ENCODE measurements at places on chromosomes 2 and 18. TPM values are rescaled to one million over a fixed set of nuclear protein-coding genes. Genes with fewer than 3 reads are reported as not detected.

FAM117B gene
- 6.9 TPM for total RNA-seq

DNA sequence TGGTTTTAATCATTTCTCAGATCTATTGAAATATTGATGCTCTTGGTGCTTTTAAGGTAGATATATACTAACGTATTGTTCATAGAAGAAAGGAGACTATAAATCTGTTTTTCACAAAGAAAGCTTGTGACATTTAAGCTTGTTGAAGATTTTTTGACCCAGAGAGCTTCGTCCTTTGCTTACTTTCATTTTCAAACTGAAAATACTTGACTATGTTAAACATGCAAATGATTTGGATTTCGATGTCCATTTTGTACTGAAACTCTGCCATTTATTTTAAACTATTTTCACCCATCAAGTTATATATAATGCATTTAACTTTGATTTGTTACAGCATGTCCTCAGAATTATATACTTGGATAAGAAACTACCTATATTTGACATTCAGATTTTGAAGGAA, 85.2 kb downstream of the SLC4A10 start:
- DNase-seq, result no peak

DNA sequence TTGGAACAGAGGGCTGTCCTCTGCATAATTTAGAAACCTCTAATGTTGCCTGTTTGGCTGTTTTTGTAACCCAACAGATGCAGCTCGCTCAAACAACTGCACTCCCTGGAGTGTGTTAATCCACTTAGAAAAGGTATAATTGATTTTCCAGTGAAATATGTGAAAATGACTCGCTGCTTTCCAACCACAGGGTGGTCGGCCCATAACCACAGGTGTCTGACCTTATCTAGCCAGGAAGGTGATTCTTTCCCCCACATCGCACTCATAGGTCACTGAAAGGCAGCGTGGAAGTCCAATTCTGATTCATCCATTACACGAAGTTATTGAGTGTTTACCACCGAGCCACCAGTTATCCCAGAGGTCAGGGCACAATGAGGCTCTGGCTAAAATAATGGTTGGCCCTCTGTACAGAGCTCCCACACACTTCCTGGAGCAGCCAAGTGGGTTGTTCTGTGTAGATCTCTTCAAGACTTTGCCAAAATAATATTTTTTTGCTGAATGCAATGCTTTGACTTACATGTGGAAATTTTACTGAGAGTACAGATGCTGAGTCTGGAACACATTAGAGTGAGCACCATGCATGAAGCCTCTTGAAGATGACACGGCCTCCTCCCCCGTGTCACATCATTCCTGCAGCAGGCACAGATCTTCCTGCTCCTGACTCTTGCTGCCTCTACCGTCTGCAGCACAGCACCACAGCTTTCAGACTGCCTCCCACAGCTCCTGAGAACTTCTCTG, 396.2 kb downstream of the ZNF516 start:
- DNase-seq, result no peak

DUSP2 gene
- 3.6 TPM for total RNA-seq

DNA sequence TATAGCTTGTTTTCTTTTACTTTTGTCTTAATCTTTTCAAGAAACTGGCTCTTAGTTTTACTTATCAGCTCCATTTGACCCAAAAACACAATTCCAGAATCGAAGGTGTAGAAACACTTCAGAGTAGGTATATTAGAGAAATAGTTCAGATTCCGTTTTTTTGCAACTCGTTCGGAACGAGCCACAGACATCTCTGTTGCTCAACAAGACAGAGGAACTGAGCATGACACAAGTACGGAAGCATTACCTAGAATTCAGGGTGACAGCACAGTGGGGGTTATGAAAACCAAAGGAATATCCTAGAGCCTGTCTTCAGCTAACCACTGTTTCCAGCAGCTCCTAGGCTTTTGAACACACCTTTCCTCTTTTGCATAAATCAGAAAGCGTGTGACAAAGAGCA, 5.0 kb downstream of the HRH4 start:
- DNase-seq, result no peak

SLC38A11 gene
- not detected for total RNA-seq

DNA sequence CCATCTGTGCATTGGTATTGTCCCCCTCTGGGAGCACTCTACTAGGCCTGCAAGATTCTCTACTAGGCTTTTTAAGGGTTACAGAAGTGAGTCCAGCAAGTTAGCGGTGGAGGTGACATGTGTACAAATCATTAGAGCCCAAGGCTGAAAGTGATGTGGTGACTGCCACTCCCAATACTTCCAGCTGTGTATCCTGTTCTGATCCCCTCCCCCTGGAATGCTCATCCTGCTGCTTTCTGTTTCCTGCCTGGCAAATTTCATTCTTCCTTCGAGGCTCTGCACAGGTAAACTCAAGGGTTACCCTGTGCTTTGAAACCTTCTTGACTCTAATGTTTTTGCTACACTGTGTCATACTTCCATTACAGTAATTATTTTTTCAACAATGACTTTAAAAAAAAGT, 258.5 kb upstream of the REV1 start:
- DNase-seq, result no peak

GRCh38 chr2:169980001-169980400, 152.7 kb downstream of the UBR3 start:
- DNase-seq, result no peak

GRCh38 chr18:77057006-77057395, 75.6 kb downstream of the MBP start:
- no peak for DNase-seq

DNA sequence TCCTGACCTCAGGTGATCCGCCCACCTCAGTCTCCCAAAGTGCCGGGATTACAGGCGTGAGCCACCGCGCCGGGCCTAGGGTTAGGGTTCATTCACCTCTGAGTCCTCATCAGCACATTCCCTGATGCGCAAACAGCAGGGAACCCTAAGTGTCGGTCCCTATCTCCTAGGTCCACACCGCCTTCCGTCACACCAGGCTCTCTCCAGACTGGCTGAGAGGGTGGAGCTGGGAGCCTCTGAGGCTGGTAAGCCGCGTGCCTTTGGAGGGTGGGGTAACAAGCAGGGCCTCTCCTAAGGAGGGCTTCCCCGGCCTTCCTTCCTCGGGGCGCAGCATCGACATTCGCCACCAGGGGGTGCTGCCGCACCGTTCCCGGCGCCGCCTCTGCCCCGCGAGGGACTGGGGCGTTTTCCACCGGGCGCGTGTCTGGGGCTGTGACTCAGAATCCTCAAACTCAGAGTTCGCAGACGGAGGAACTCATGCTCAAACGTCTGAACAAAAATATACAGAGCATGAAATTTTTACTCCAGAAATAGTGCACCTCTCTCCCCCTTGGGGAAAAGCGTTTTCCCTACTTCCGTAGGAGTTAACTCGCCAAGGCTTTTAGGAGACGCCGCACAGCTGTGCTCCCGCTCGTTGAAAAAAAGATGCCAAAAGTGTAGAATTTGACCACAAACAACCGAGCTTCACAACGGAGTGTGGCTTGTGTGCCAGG, 63.9 kb upstream of the ASAP2 start:
- peak; percentile 95 for DNase-seq

HAAO gene
- total RNA-seq, result 5.9 TPM

DNA sequence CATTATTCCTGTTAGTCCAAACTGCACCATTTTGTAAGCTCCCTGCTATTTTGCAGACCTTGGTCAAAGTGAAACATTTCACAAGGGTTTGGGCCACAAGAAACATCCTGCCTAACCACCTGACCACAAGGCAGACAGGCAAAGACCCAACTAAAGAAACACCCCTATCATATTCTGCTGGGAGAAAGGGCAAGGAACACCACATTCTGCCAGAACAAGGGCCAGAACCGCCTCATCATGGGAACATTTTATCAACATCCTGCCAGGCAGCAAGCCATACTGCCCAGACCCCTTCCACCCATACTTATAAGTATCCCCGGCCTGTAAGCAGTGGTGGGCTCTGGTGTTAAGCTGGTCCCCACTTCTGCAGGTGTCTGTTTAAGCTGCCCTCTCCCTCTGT, 12.0 kb upstream of the RAB31 start:
- DNase-seq, result no peak

CNDP1 gene
- not detected for total RNA-seq

SERPINB13 gene
- total RNA-seq, result not detected

DNA sequence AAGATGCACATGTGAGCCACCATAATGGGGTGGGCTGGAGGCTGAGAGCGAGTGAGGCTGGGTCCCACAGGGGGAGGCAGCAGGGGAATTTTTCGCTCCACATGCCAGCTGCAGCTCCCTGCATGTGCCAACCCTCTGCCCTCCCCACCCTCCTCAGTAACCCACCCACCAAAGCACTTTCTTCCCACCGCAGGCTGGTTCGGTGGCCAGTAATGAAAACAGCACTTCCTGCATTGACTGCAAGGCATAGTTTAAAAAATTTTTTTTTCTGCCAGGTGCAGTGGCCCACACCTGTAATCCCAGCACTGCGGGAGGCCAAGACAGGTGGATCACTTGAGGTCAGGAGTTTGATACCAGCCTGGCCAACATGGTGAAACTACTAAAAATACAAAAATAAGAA, 147.5 kb upstream of the TTC39C start:
- DNase-seq, result no peak

DNA sequence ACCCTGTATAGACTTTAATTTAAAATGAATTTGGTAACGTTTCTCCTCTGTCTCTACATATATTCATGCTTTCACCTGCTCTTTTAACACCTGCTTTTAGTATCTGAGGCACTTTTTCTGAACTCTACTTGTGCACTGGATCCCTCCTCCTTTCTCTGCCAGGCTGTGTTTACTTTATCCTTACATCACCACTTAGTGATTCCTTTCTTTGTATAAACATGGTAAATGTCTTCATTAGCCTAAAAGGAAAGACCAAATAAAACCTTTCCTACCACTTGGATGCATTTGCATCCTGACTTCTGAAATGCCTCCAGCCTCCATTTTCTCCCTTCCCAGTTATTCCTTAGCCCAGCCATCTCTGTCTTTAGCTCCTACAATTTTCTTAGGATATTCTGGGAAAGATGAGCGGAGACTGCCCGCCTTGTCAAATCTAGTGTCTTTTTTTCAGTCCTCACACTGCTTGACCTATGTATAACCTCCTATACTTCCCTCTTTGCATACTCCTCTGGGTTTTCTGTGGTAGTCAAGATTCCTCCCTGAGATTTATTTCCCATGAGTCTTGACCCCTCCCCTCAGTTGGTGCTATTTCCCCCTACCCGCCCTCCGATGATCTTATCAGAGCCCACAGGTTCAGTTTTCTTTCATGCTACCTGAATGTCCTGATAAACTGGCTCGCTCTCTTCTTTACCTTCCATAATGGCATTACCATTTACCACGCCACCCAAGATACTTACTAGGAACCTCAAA, 44.8 kb downstream of the REL start:
- no peak for DNase-seq

PASK gene
- total RNA-seq, result 20.4 TPM

GRCh38 chr2:23401427-23402204, 16.6 kb downstream of the KLHL29 start:
- no peak for DNase-seq

- DNase-seq, result no peak
Measured at GRCh38 chr2:236175548-236176150, 7.5 kb upstream of the GBX2 start.

GRCh38 chr2:150878356-150878755, 383.3 kb downstream of the RBM43 start:
- DNase-seq, result no peak

GLS gene
- total RNA-seq, result 94.0 TPM

DNA sequence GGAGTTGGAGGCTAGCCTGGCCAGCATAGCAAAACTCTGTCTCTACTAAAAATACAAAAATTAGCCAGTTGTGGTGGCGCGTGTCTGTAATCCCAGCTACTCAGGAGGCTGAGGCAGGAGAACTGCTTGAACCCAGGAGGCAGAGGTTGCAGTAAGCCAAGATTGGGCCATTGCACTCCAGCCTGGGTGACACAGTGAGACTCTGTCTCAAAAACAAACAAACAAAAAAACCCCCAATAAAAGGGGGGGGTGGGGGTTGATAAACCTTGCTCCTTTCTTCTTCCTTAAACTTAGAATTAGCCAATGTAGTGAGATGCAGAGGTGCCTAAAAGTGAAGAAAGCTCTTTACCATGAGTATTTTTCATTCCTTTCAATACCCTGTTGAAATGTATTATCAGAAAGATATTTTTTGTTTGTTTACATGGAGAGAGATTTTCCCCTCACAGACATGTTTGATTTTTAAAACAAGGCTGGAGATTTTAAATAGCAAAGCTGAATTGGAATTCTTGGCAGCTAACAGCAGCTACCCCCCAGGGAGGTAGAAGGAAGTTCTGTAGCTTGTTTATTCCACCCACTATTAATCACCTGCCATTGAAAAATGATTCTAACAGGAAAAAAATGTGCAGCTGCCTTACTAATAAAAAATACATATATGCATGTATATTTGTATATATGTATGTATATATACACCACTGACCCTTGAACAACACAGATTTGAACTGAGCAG, 48.6 kb downstream of the GYPC start:
- no peak for DNase-seq

RNF144A gene
- 13.6 TPM for total RNA-seq

R3HDM1 gene
- 21.7 TPM for total RNA-seq

DNA sequence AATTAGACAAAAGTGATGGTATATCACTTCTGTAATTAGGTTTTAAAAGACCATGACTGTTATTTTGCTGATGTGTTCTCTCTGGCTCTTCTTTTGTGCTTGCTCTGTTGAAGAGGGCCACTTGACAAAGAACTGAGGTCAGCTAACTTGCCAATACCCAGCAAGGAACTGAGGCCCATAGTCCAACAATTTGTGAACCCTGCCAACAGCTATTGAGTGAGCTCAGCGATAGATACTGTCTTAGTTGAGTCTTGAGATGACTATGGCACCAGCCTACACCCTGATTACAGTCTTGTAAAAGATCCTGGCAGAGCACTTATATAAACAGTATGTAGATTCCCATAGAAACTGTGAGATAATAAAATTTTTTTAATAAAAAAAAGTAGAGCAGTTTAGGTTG, 103.0 kb downstream of the BMPR2 start:
- DNase-seq, result no peak

IL36G gene
- not detected for total RNA-seq

DNA sequence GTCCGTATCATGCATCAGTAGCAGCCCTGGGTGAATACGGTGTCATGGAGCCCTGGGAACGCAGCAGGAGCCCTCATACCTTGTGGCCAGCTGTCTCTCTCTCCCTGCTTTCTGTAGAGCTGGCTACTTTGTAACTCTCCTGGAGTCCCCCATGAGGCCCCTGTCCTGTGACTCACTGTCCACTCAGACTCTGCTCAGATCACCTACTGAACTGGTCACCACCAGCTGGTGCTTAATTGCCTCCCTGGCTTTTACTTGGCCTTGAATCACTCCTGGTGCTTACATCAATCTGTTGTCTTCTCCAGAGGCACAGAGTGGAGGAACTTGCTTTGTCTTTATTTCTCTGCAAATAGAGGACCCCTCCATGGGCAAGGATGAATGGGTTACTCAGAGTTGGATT, 172.7 kb downstream of the HRH4 start:
- no peak for DNase-seq

GRCh38 chr2:173171924-173172643, 96.4 kb downstream of the MAP3K20 start:
- no peak for DNase-seq

DNA sequence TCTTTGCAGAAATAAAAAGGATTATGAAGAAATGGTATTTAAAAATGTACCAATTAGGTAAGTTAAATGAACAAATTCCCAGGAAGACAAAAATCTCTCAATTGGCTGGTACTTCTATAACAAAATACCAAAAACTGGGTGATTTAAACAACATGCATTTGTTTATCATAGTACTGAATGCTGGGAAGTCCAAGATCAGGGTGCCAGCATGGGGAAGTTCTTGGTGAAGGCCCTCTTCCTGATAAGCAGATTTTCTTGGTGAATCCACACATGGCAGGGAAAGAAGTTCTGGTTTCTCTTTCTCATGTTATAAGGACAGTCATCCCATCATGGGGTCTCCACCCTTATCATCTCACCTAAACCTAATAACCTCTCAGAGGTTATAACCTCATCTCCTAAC, 271.6 kb upstream of the SETBP1 start:
- no peak for DNase-seq

- DNase-seq, result no peak
Measured at GRCh38 chr2:12102679-12103078, 356.2 kb downstream of the LPIN1 start.
